Activated CD4-positive, CD25-positive, alpha-beta regulatory T cell treated with anti-CD3 and anti-CD28 coated beads, Interleukin-2, amount 50 U/mL, for 72 hours (primary cell): ENCODE measurements at places on chromosomes 3 and 15.

- DNase-seq: no peak
Observed at GRCh38 chr3:127775398-127776109, 46.8 kb downstream of the MGLL start.

DNA sequence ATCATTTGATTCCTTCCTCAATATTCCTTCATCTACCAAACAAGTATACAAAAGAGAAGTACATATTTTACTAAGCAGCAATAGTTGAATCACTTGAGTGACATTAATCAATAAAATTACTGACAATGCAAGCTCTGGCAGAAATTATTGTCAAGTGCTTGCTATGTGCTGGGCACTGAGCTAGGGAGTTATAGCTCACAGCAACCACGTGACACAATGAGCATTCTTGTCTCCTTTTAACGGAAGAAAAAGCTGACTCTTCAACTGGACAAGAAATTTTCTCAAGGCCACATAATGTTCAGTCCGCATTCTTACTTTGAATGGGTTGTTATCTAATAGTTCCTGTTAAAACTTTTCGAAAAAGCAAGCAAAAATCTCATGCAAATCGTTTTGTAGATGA, 500.1 kb downstream of the PYDC2 start:
- no peak for DNase-seq

DNA sequence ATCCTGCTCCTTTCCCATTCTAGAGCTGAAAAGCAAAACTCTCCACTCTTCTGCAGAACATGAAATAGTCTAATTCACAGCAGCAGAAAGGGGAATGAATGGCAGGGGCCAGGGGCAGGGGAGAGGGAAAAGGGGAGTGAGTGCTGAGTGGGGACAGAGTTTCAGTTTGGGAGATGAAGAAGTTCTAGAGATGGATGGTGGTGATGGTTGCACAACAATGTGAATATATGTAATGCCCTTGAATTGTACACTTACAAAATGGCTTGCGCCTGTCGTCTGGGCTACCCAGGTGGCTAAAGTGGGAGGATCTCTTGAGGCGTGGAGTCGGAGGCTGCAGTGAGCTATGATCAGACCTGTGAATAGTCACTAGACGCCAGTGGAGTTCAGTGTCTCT, 78.5 kb upstream of the MEF2A start:
- no peak for DNase-seq

- DNase-seq: no peak
Observed at GRCh38 chr3:127858937-127859336, 36.6 kb upstream of the MGLL start.

DNA sequence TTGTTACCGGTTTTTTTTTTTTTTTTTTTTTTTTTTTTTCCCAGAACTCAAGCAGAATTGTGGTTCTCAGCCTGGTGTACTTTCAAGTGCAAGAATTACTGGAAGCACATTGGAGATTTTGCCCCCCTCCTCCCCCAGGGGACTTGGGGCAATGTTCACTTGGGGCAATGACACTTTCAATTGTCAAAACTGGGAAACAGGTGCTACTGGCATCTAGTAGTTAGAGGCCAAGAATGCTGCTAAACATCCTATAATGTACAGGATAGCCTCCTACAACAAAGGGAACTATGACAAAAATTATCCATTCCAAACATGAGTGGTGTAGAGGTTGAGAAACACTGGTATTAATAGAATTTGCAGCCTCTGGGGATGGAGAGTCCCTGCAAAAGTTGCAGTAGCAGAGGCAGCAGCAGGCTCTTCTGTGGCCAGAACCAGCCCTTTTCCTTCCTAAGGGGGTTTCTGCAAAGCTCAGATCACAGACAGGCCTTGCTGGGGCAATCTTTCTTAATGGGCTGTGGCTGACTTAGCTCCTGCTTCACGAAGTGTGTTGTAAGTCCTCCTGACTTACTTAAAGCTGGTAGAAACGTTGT, 144.3 kb upstream of the MRPS22 start:
- DNase-seq: no peak

- no peak for DNase-seq
Observed at GRCh38 chr3:115399750-115400149, 223.6 kb upstream of the GAP43 start.

- no peak for DNase-seq
Observed at GRCh38 chr15:67389975-67390374, 131.0 kb upstream of the C15orf61 start.

DNA sequence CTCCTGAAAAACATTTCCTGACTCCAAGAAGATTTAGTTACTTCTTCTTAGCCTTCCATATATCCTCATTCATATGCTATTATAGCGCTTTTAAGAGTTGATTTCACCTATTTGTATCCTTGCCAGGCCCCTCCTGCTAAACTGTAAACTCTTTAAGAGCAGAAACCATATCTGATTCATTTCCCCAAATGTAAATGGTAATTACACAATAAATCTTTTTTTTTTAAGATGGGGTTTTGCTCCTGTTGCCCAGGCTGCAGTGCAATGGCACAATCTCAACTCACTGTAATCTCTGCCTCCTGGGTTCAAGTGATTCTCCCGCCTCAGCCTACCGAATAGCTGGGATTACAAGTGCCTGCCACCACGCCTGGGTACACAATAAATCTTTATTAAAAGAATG, 4.5 kb downstream of the DLEC1 start:
- DNase-seq: no peak

- DNase-seq: no peak
Observed at GRCh38 chr3:67647390-67647878, 7.0 kb downstream of the SUCLG2 start.

DNA sequence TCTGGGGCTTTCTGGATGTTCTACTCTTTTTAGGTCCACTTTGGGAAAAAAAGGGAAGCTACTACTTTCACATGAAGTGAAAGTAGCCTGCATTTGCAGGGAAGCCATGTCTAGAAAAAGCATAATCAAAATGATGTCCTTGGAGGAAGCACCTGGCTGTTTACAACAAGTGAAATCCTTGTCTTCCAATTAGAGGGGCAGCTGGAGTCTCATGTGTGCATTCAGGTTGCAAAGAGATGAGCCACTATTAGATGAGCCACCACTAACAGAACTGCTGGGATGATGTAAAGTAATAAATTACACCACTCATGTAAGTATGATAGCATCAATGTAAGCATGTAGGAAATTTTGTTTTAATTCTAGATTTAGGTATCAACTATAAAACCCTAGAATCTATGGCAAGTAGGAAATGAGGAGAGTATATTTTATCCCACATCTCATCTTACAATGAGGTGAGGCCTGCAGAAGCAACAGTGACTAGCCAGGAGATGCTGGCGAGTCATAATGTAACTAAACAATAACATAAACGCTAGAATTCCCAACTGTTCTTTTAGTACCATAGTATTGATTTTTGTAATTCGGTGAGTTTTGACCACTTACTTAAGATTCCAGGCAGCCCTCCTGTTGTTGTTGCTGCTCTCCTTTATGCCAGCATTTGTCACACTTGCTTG, 75.9 kb downstream of the TMEM108 start:
- no peak for DNase-seq

DNA sequence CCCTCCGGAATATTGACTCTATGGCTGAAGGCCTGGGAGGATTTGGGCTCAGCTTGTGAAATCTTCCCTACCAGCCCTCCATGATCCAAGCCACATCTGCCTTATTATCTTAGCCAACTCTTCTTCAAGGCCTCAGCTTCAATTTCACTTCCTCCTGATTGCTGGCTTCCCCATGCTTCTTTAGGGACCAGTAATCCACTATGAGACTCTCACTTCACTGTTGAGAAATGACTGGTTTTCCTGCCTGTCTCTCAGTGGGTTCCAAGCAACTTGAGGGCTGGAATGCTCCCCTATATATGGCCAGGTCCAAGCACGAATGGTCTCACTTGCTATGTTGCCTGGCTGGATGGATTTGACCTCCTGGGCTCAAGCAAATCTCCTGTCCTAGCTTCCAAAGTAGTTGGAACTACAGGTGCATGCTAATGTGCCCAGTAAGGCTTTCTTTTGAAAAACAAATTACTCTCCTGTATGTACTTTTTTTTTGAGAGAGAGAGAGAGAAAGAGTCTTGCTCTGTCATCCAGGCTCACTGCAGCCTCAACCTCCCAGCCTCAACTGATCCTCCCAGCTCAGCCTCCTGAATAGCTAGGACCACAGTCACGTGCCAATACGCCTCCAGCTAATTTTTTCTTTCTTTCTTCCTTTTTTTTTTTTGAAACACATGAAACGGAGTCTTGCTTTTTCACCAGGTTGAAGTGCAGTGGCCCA, 7.9 kb upstream of the PIK3CB start:
- DNase-seq: no peak

DNA sequence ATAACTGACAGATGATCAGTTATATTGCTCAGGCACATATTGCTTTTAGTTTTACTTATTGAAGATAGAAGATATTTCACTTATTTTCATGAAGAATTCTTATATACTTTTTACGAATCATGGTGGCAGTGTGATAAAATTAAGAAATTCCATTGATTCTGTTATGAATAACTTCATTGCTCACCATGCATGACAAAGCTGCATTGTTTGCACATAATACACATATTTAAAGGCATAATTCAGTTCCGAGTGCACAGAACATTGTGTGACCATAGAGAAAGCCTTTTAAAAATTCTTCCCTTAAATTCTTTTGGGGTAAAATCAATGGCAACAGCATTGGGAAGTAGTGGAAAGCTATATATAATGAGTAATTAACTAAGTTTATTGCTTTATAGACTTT, 82.5 kb upstream of the NAALADL2 start:
- DNase-seq: no peak

DNA sequence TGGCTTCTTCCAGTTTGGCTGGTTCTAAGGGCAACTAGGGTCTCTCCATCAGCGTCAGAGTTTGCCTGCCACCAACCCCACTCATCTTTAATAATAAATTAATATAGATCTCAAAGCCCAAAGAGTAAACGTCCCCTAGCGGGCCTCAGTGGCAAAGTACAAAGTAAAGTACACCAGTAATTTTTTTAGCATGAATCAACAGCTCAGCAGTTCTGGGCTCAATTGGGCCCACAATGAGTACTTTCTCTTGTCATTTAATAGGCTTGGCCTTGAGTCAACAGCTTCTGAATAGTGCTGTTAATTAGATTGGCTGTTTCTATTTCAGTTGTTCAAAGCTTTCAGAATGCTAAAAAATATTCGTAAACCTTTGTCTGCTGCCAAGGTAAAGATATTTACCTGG, 89.0 kb upstream of the PFN2 start:
- DNase-seq: no peak

DNA sequence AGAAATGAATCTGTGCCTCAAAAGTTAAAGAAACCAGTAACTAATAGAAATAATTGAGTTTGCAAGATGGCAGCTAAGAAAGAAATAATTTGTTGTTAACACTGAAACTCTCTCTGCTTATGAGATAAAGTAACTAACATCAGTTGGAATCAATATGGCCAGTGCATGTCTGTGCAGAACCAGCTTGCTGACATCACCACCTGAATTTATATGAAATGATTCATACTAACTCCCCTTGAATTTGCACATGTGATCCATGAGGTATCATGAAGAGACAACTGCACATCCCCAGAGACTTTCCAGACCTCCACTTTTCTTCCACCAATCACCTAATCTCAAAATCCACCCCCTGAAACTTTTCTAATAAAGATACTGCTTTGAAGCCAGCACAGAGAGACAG, 10.3 kb upstream of the SLC25A38 start:
- no peak for DNase-seq
